ENCODE measurements at places on chromosomes 16 and 17.

DNA sequence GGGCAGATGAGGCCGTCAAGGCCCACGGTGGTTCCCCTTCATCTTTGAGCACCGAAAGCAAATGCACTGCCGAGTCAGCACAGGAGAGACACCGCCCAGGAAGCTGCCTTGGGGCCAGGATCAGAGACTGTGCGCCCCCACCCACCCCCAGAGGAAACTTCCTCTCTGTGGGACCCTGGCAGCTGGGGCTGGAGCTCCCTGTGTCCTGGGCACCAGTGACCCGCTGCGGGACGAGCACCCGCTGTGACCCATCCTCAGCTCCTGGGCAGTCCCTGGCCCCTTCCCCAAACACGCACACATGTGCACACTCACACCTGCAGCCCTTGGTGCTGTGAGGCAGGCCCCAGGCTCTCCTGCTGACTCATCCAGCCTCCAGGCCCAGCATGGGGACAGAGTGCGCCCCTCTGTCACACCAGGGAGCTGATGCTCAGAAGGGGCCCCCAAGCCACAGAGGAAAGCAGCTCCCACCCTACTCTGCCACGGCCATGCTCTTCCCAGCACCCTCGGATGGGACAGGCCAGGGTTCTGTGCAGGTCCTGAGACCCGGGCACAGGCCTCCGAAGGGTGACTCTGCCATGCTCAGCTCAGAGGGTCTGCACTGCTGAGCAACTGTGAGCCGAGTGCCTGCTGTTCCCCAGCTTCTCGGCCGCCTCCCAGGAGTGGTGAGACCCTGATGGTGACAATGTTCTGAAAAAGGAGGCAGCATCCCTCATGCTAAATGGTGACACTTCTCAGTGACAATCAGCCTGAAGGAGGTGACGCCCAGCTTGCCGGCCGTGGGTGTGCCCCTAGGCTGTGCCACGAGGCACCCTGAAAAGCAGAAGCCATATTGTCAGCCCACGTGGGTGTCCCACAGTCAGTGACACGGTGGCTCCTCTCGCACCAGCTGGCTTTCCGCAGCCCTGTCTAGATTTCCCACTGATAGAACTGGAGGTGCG lies 3.6 kb downstream of the PIEZO1 start:
- DNase-seq, result peak; percentile 69

GRCh38 chr16:80346111-80346632 lies 194.6 kb upstream of the DYNLRB2 start:
- no peak for DNase-seq

GRCh38 chr16:30948667-30949649 lies at the start of gene ORAI3:
Gene ORAI3 (plus strand): TSS chr16:30949068. CDS start chr16:30949290, 222 bp downstream.
- no peak for DNase-seq

- no peak for DNase-seq
Measured at GRCh38 chr16:23523876-23524385, 13.6 kb upstream of the GGA2 start.
